ENCODE measurements at places on chromosomes 3 and 15.

GRCh38 chr3:2614578-2614977 is 495.6 kb downstream of the IL5RA start:
- no peak for DNase-seq

DNA sequence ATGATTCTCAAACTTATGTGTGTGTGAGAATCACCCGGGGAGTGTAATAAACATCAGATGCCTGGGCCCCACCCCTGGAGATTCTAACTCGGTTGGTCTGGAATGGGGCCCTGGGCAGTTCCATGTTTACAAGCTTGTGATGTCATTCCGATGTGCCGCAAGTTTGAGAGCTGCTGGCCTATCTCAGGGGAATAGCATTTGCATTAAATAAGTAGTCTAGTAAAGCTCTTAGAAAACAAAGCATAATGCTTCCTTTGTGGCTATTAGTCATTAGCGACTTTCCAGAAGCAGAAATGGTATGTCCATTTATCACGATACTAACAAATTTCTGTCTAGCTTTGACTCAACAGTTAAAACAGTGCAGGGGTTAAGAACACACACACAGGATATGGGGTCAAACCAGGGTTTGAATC is 20.9 kb downstream of the PGBD4 start:
- DNase-seq, result no peak

DNA sequence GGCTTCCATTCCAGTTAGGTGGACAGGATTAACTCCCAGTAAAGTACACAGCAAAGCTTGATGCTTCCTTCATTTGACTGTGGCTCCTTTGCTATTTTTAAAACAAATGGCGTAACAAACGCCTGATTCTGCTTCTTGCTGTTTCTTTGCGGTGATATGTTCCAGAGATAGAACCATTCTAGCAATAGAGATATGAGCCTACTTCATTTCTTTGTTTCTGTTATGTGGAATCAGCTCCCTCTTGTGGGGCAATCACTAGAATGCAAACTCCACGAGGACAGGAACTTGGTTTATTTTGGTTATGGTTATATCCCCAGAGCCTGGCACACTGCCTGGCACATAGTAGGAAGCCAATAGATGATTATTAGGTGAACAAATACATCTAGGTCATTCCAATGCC is 122.6 kb upstream of the SLC6A11 start:
- DNase-seq, result peak; percentile 49

GRCh38 chr3:45868213-45868612 is 18.1 kb upstream of the CCR9 start:
- DNase-seq, result no peak

DNA sequence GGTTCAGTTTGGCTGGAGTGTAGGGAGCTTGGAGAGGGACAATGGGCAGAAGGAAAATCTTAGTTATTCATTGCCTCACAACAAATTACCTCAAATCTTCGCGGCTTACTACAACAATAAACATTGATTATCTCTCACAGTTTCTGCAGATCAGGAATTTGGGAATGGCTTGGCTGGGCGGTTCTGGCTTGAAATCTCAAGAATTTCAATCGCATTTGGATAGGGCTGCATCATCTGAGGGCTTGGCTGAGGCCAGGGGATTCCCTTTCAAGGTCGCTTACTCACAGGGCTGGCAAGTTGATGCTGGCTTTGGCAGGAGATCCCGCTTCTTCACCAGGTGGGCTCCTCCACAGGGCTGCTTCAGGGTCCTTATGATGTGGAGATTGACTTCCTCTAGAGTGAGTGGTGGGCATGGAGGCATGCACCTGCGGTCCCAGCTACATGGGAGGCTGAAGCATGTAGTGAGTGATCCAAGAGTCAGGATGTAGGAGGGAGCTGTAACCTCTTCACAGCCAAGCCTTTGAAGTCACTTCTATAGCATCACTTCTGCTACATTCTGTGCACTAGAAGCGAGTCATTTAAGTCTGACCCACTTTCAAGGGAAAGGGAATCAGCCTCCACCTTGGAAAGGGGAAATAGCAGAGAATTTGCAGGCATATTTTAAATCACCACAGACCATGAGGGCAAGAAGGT is 63.1 kb downstream of the CDC25A start:
- no peak for DNase-seq

DNA sequence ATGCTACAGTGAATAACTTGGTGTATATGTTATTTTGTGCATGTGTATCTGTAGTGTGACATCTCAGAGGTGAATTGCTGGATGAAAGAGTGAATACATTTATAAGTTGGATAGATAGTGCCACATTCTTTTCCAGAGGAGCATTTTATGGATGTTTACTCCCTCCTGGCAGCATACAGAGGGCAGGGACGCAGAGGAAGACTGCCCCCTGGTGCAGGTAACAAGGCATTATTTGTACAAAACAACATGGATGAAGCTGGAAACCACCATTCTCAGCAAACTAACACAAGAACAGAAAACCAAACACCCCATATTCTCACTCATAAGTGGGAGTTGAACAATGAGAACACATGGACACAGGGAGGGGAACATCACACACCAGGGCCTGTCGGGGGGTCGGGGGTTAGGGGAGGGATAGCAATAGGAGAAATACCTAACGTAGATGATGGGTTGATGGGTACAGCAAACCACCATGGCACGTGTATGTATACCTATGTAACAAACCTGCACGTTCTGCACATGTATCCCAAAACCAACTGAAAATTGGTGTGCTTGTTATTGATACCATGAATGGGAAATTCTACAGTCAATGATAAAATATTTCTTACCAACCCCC is 57.9 kb upstream of the CTXND1 start:
- peak; percentile 31 for DNase-seq

DNA sequence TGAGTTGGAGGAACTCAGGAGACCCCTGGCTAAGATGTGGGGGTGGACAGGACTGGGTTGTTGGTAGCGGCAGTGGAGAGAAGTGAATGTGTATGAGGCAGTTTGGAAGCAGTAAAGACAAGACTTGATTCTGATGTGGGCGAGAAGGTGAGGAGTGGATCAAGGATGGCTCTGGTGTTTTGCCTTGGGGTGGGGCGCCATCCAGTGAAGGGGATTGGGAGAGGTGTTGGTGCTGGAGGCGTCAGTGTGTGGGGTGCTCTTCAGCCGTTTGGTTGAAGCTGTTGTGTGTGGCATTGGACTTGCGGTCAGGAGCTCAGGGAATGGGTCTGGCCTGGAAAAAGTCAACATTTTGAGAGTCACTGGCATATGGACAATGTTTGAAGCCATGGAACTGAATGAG is 13.3 kb downstream of the FAN1 start:
- no peak for DNase-seq

DNA sequence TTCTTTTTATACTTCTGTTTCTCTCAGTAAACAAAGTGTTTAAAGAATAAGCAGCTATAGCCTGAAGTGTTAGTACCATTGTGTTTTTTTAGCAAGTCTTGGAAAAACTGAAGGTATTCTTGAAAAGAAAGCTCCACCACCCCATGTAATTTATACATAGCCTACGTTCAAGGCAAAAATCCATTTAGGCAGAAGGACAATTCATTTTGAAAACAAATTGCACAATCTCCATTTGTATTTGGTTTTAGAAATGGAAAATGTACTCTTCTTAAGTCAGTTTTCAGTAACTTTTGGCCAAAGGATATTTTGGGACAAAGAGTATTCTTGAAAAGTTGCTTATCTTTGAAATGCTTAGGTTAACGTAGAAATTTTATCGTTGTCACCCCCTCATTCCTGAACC is 34.5 kb downstream of the PTPRG start:
- no peak for DNase-seq

- no peak for DNase-seq
Observed at GRCh38 chr15:28921336-28921735, 35.6 kb downstream of the APBA2 start.

DNA sequence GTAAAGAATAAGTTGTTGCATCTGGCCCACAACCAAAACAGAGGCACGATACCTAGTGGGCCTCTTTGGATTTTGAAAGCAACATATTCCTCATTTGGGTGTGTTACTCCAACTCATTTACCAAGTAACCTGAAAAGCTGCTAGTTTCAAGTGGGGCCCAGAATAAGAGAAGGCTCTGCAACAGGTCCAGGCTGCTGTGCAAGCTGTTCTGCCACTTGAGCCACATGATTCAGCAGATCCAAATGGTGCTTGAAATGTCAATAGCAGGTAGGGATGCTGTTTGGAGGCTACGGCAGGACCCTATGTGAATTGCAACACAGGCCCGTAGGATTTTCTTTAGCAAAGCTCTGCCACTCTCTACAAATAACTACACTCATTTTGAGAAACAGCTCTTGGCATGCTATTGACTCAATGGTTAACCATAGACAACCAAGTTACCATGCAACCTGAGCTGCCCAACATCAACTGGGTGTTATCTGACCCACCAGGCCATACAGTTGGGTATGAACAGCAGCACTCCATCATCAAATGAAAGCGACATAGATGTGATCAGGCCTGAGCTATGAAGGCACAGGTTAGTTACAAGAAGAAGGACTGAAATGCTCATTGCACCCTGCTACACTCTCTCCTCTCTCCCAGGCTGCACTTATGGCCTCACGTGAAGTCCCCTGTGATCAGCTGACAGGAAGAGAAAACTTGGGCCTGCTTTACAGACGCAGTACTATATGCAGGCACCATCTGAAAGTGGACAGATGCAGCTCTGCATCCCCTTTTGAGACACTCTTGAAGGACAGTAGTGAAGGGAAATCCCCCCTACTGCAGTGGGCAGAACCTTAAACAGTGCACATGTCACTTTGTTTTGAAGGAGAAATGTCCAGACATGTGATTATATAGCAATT is 9.5 kb upstream of the MCF2L2 start:
- no peak for DNase-seq

- no peak for DNase-seq
Observed at GRCh38 chr3:127287840-127288239, at the start of gene PRR20G. Gene PRR20G, minus strand, starts transcription at chr3:127288046. Its CDS starts 681 bp downstream, at chr3:127287365.

GRCh38 chr3:114725966-114726365 is 421.1 kb downstream of the ZBTB20 start:
- DNase-seq, result no peak

- peak; percentile 93 for DNase-seq
Observed at GRCh38 chr3:13301286-13301987, 118.7 kb downstream of the NUP210 start.

DNA sequence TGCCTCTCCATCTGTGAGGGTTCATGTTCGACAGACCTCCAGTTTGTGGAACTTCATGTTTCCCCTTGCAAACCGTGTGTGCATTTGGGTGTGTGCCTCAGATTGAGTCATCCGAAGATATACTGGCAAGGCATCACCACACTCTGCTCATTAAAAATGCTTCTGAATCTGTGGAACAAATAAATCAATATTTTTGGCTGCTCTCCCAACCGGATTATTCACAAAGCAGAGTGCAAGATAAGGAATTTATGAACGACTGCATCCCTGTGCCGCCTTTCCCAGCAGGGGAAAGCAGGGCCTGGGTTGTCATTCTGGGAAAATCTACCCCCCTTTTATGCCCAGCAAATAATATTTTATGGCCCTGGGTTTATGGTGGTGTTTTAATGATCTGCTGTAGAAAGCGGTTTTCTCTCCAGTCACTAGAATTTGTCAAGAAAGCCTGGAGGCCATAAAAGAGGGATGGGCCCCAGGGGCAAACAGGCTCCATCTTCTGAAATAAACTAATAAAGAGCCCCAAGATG is 4.2 kb upstream of the WNT5A start:
- DNase-seq, result no peak
